ENCODE measurements at places on chromosomes 13 and 19.

DNA sequence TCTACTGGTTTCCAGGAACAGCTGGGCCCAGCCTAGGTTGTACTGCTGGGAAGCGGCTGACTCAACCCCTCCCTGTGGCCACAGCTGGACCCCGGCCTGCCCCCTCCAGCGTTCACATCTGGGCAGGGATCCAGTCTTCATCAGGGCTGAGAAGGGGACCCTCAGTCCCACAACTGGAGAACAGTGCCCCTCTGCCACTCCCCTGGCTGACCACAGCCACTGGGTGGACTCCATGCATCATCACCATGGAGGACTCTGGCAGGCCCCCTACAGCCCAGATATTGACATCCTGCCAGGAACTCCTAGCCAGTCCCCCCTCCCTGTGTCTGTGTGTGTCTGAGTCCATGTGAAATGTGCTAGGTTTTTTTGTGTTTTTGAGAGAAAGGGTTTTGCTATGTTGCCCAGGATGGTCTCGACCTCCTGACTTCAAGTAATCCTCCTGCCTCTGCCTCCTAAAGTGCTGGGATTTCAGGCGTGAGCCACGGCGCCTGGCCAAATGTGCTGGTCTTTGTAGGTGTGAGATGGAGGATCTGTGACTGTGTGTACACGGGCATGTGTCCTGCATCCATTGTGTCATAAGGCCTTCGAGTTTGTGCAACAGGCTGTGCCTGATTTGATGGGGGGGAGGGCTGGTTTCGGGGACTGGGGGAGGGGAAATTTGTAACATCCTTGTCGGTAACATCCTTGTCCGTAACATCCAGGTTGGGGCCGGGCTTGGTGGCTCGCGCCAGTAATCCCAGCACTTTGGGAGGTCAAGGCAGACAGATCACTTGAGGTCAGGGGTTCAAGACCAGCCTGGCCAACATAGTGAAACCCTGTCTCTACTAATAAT, 4.0 kb upstream of the HOOK2 start:
- no peak for DNase-seq

- no peak for DNase-seq
Observed at GRCh38 chr13:28628241-28628640, 30.7 kb upstream of the POMP start.

- DNase-seq, result no peak
Observed at GRCh38 chr19:27935669-27936068, 1277.3 kb downstream of the UQCRFS1 start.

- no peak for DNase-seq
Observed at GRCh38 chr13:84481958-84482357, 599.7 kb upstream of the SLITRK1 start.

DNA sequence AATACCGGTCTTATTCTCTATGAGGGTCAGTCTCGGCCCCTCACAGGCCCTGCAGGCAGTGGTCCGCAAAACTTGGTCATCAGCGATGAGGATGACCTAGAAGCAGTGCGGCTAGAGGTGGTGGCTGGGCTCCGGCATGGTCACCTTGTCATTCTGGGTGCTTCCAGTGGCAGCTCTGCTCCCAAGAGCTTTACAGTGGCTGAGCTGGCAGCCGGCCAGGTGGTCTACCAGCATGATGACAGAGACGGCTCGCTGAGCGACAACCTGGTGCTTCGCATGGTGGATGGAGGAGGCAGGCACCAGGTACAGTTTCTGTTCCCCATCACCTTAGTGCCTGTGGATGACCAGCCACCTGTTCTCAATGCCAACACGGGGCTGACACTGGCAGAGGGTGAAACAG, 1.8 kb downstream of the FREM2 start:
- DNase-seq, result no peak

GRCh38 chr13:67155898-67156722, 74.0 kb downstream of the PCDH9 start:
- no peak for DNase-seq

GRCh38 chr13:80823472-80823871, 482.5 kb upstream of the SPRY2 start:
- no peak for DNase-seq

- no peak for DNase-seq
Observed at GRCh38 chr13:39462428-39462827, 140.6 kb downstream of the LHFPL6 start.

DNA sequence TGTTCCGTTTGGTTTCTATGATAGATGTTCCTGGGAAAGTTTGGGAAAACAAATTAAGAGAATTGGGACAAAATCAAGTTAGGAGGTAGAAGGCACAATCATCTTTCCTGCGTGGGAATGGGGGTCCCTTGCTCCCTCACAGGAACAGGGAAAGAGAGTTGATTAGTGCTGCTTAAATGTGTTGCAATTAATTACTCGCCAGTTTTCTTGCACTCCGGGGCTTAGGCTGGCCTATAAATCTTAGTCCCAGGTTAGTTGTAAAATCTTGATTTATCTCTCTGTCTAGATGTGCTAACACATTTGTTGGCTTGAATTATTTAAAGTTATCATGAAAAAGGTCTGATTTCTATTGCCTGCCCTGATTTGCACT, 10.1 kb downstream of the B3GLCT start:
- no peak for DNase-seq

GRCh38 chr13:79479882-79480281, 1.1 kb upstream of the NDFIP2 start:
- no peak for DNase-seq

- DNase-seq, result no peak
Observed at GRCh38 chr19:49667473-49667872, 1.7 kb downstream of the BCL2L12 start.

GRCh38 chr19:38049105-38049649, 142.2 kb downstream of the SIPA1L3 start:
- DNase-seq, result peak; percentile 79

GRCh38 chr13:50357586-50358118, 342.4 kb downstream of the KCNRG start:
- DNase-seq, result no peak

DNA sequence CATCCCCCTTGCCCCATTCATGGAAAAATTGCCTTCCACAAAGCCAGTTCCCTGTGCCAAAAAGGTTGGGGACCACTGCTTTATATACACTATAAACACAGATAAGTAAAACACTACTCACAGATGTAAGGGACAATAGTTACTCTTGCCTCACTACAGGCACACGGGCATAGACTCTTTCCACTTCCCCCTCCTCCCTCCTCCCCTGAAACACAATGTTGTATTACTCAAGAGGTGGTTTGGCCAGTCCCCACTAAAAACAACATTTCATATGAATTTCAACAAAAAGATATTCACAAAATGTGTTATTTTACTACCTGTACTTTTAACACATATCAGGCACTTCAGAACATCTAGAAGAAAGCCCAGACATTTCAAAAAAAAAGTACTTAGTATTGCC, 45.1 kb downstream of the EPSTI1 start:
- no peak for DNase-seq
